ENCODE measurements at places on chromosomes 13 and 19.

DNA sequence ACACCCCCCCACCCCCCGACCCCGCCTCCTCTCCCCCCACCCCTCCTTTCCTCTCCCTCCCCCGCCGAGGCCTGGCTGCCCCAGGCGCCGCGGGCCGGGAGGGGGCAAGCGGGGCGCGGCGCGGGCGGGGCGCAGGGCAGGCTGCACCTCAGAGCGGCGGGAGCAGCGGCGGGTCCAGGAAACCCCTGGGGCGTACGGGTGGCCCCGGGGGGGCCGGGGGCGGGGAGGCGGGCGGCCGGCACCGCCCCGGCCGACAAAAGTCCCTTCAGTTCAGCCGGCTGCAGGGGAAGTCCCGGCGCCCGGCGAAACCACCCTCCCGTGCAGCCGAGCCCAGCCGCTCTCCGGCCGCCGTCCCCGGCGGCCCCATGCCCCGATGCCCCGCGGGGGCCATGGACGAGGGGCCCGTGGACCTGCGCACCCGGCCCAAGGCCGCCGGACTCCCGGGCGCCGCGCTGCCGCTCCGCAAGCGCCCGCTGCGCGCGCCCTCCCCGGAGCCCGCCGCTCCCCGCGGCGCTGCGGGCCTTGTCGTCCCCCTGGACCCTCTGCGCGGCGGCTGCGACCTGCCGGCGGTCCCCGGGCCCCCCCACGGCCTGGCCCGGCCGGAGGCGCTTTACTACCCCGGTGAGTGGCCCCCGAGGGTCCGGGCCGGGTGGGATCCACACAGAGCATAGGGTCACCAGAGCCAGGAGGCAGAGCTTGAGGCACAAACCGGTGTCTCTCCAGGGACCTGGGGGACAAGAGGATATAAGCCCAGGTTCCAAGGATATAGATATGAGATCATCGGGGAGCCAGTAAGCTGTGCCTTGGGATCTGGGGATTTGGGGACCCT, at the start of gene BCL3:
BCL3 (plus strand) TSS at position 283 of the 829 bp plus-strand sequence; CDS start at position 366, 83 bp downstream.
- DNase-seq: peak; percentile 75

DNA sequence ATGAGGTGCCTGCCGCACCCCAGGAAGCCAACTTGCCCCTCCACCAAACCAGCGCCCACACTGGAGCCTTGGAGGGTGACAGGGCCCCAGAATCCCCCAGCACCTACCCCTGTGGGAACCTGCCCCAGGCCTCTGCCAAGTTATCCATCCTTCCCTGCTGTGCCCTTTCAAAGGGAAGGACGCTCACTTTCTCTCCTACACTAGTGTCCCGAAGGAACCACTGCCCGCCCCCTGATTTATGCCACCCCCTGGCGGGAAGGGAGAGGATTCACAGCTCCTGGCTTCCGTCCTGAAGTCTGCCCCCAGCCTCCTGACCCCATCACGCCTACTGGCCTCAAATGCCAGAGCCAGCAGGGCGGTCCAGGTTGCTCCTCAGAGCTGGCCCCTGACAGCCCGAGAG, 1.4 kb downstream of the EVI5L start:
- DNase-seq: peak; percentile 46

- no peak for DNase-seq
Measured at GRCh38 chr19:35596366-35596999, 10.5 kb downstream of the PMIS2 start.

GRCh38 chr19:7858109-7858770, 15.9 kb downstream of the PRR36 start:
- no peak for DNase-seq

GRCh38 chr13:23500849-23501248, 67.3 kb upstream of the SACS start:
- peak; percentile 97 for DNase-seq

- DNase-seq: no peak
Measured at GRCh38 chr19:49161987-49162386, 4.4 kb downstream of the TRPM4 start.

- peak; percentile 37 for DNase-seq
Measured at GRCh38 chr13:49711218-49711863, 20.1 kb upstream of the EBPL start.

GRCh38 chr19:47309608-47310007, at the start of gene C5AR1:
Gene C5AR1, plus strand, starts transcription at chr19:47309861. Its CDS starts 35 bp downstream, at chr19:47309896.
- DNase-seq: no peak

GRCh38 chr19:40807147-40808020, 8.4 kb downstream of the EGLN2 start:
- DNase-seq: no peak

- DNase-seq: no peak
Measured at GRCh38 chr19:38551450-38551813, 66.3 kb downstream of the MAP4K1 start.

DNA sequence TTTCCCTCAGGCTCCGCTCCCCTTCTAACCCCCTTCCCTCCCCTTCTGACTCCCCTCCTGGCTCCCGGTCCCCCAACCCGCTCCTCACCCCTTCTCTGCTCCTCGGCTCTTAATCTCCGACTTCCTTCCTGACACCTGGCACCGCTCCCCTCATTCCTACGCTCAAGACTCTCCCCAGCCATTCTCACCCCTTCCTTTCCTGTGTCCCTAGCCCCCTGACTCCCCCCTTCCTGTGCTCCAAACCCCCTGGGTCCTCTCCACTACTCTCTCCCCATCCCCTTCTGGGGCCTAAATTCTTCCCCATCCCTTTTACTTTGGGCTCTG, 658 bp downstream of the CLPP start:
- DNase-seq: no peak

DNA sequence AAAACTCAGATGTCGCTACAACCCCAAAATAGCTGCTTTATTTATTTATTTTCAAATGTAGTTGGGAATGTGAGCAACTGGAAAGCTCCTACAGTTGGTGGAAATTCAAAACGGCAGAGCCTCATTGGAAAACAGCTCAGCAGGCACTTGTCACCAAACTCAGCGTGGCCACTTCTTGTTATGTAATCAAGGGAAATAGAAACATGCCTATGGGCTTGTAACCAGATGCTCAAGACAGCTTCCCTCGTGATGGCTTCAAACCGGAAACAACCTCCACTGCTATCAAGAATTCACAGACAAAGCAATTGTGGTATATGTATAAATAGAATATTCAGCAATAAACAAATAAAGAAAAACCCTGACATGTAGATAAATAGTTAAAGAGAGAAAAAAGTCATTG, 627.8 kb upstream of the SLC10A2 start:
- DNase-seq: no peak

DNA sequence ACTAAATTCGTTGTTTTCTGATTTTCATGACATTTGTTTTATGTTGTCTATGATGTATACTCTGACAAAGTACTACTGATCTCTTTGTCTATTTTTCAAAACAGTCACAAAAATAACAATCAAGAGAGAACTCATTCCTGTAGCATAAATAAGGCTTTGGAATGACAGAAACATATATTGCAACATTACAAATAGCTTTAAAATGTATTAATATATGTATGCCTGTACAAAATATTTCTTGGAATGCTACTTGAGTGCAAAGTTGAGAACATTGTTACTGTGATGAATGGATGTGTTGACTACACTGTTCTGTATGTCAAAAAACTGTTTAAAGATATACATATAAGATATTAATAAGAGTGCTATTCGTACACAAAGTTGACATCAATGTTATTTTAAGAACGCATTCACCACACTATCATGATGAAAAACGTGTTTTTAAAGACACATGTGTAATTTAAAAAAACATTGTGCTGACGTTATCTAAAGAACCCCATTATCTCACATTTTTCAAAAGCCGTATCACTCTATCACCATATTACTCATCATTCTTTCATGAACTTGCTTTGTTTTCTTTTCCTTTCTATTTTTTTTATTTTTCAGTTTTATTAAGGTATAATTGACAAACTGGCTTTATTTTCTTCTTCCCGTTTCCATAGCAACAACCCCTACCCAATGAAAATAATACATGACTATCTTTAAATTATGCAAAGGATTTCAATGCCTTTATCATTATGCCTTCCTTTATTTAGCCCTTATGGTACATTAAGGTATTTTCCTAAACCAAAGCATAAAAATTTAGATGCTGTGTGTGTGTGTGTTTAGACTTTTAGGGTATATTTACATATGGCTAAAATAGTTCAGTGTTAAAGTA, 918.8 kb downstream of the SLITRK1 start:
- no peak for DNase-seq

- no peak for DNase-seq
Measured at GRCh38 chr13:80881942-80882445, 541.1 kb upstream of the SPRY2 start.

DNA sequence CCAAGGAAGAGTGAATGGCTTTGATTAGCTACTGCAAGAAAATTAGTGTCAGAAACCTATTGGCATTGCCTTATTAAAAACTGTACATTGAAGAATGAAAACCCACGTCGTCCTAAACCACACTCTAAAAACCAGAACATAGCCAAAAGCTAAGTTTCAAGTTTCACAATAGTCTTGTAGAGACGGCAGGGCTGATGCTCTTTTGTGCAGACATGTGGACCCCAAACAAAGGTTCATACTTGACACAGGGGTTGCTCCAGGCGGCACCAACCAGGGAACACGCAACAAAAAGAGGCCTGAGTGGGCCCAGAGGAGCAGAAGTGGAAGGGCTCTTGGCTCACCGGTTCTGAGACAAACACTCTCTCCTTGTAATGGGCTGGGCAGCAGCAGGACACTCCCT, 28.6 kb upstream of the MIR17HG start:
- no peak for DNase-seq

DNA sequence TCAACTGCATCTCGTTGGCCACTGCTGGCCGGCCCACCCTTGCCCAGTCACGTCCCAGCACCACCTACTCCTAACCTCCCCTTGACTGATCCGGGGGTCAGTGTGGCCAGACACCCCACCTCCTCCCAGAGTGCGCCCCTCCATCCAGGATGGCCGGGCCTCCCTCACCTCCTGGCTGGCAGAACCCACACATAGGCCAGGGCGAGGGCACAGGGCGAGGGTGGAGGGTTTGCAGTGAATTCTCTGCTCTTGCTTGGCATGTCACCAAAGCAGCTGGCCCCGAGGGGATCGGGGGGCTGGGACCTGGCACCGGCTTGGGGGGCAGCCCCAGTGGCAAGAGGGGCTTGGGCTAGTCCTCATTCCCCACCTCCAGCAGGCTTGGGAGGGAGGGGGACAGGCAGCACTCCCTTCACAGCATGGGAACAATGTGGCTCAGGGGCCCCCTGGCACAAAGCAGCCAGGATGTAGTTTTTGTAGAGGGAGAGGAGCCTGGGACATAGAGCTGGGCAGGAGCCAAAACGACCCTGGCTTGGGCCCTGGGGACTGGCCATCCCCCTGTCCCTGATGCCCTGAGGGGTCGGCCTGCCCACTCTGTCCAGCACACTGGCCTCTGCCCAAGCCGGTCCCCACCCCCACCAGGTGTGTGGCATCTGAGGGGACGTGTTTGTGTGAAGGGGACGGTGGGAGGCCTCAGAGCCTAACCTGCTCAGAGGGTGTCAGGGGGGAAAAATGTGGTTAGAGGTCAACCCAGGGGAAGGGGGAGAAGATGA, 28.5 kb upstream of the ASF1B start:
- DNase-seq: no peak

DNA sequence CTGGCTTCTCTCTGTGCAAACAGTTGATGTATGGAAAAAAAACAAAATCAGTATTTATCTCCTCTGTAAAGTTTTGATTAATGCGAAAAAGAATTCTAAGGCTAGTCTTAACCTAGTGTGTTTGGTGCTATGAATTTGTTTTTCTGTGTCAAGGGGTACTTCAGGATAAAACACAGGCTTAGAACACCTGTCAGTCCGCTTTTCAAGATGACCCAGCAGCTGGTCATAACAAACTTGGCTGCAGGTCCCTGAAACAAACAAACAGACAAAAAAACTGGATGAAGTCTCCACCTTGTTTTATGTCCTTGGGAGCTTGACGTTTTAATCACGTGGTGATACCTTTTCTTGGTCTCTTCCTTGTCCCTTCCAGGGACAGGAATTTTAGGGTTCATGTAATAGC, 689.3 kb downstream of the UQCRFS1 start:
- no peak for DNase-seq

- DNase-seq: no peak
Measured at GRCh38 chr19:3821156-3821555, 35.0 kb upstream of the MATK start.

- peak; percentile 92 for DNase-seq
Measured at GRCh38 chr19:9792206-9793070, 23.9 kb upstream of the ZNF846 start.

DNA sequence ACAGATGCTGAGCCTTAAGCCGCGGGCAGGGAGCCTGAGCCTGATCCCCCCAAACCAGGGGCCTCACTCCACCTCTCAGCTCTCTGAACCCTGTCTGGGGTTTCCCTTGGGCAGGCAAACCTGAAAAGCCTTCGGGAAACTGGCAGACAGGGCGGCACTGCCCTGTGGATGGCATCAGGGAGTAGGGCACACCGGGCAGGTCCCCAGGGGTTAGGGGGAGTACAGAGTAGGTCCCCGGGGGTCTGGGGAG, 9.7 kb downstream of the MKNK2 start:
- no peak for DNase-seq

- no peak for DNase-seq
Measured at GRCh38 chr19:12756150-12756883, 4.7 kb downstream of the BEST2 start.

DNA sequence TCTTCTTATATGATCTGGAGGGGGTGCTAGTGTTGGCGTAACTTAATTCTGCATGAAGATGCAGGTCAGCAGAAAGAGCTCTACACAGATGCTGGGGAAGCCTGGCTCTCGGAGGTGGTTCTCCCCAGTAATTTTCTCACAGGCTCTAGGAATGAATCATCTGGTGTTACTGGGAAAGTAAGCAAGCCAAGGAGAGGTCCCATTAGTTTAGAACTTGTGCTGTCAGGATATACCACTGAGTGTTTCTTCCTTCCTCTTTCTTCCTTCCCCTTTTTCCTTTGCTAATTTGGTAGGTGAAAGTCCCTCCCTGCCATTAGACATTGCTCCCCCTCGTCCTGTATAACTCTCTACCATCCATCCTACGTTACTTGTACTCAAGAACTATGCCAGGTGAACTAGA, 68.3 kb downstream of the ATP8A2 start:
- DNase-seq: no peak

- no peak for DNase-seq
Measured at GRCh38 chr13:111620166-111620565, 299.7 kb downstream of the TEX29 start.

- peak; percentile 91 for DNase-seq
Measured at GRCh38 chr13:113907635-113908617, 44.0 kb upstream of the GAS6 start.

- no peak for DNase-seq
Measured at GRCh38 chr13:43315522-43315921, 292.1 kb downstream of the DNAJC15 start.
